Brain (organoid and tissue), 16 donors: ENCODE measurements at places on chromosomes 2 and 18.

DNA sequence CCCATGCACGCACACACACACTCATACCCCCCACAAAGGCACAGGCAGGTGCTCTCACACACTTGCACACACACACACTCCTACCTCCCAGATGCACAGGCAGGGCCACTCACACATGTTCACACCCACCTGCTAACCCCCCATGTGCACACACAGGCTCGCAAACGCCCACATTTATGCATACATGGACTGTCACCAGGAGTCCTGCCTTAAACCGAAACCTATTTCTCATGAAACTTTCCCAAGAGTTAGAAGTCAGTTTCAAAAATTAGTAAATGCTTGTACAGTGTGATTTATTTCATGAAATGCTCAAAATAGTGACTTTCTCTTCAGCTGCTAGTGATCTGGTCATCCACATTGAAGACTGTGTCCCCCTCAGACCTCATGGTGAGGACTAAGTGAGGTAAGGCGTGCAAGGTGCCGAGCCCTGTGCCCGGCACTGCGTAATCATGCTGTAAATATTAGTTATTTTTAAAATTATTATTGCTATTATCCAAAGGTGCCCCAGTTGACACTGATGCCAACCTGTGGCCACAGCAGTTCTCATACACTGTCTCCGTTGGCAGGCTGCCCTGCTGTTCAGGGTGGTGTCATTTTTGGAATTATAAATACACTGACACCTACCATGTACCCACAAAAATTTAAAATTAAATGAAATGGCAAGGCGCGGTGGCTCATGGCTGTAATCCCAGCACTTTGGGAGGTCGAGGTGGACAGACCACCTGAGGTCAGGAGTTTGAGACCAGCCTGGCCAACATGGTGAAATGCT lies 12.4 kb downstream of the CNNM4 start:
- DNase-seq: no peak

- DNase-seq: no peak
These were observed 215.3 kb downstream of the GCA start for GRCh38 chr2:162559194-162559593.

DNA sequence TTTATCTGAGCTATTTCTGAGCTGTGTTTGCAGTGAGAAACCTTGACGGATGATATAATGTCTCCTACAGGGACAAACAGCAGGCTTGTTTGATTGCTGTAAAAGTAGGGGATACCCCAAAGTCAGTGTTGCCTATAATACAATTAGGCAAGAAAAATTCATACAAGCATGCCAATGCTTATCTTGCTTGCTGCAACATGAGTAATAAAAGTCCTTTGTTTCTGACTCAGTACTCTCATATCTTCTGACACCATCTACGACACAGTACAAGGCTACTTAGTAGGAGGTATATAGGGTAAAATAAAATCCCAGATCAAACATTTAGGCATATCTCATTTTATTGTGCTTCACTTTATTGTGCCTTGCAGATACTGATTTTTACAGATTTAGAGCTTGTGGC lies 33.0 kb downstream of the ERBB4 start:
- no peak for DNase-seq

GRCh38 chr2:85275984-85276540 lies 51.7 kb downstream of the TGOLN2 start:
- DNase-seq: no peak

GRCh38 chr18:77209587-77209986 lies 40.1 kb upstream of the GALR1 start:
- no peak for DNase-seq

- no peak for DNase-seq
These were observed 278.7 kb upstream of the PXDN start for GRCh38 chr2:2022941-2023586.

DNA sequence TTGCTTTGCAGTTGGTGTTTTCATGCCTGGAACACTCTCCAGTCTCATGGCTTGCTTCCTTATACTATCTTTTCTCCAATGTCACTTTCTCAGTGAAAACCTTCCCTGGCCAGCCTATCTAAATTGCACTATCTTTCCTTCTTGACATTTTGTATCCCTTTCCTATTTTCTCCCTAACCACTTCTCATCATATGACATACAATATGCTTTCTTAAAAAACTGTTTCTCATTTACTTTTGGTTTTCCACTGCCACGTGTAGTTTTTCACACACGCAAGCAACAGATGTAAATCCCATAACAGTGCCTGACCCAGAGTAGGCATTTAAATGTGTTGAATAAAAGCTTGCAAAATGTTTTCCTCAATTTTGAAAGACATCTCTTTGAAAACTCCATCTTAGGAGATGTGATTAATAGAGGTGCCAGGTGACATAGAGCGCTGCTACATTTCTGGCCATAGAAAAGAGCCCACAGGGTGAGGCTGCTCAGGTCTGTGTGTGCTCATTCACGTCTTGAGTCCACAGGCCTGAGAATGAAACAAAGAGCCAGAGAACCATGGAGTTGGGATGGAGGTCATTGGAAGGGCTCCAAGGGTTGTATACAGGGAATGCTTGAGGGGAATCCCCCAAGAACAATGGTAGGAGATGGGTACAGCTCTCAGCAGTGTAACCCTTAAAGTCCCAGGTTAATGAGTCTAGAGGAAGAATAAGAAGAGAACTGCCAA lies 12.7 kb downstream of the ZNF24 start:
- DNase-seq: no peak
